ENCODE measurements at places on chromosomes 5 and 9. TPM values are rescaled to one million over a fixed set of nuclear protein-coding genes. Genes with fewer than 3 reads are reported as not detected.

CNTLN gene
- total RNA-seq: 5.6 TPM

SPINK4 gene
- total RNA-seq: not detected

PCDHB16 gene
- total RNA-seq: under 0.01 TPM

GNG10 gene
- total RNA-seq: 87.8 TPM

SCGB3A2 gene
- not detected for total RNA-seq

CARTPT gene
- total RNA-seq: not detected

FBXO10 gene
- total RNA-seq: 4.9 TPM

SLIT3 gene
- 0.36 TPM for total RNA-seq

IQGAP2 gene
- 0.80 TPM for total RNA-seq

CCDC180 gene
- total RNA-seq: 0.29 TPM

IL33 gene
- total RNA-seq: not detected

SGTB gene
- total RNA-seq: 9.5 TPM

KIF24 gene
- total RNA-seq: 5.2 TPM

MFAP3 gene
- 35.3 TPM for total RNA-seq

NRARP gene
- total RNA-seq: 2.2 TPM

BRD9 gene
- total RNA-seq: 42.4 TPM

CARD9 gene
- 1.4 TPM for total RNA-seq

TOPORS gene
- 18.5 TPM for total RNA-seq

MCIDAS gene
- total RNA-seq: 0.22 TPM

CDO1 gene
- total RNA-seq: 2.1 TPM

G3BP1 gene
- total RNA-seq: 194 TPM

SAXO1 gene
- total RNA-seq: not detected

PDE6A gene
- not detected for total RNA-seq

PCDHA9 gene
- not detected for total RNA-seq

ZDHHC11 gene
- 1.5 TPM for total RNA-seq

ISL1 gene
- total RNA-seq: not detected

TAF11L6 gene
- not detected for total RNA-seq

DOK3 gene
- total RNA-seq: 0.36 TPM

OR1Q1 gene
- not detected for total RNA-seq

SLC6A7 gene
- not detected for total RNA-seq

LECT2 gene
- not detected for total RNA-seq

TEK gene
- not detected for total RNA-seq

TPPP gene
- total RNA-seq: 0.46 TPM
